Activated naive CD8-positive, alpha-beta T cell treated with anti-CD3 and anti-CD28 coated beads, Interleukin-2, amount 10 ng/mL, durations not matched to agents 7 days and 5 days (primary cell): ENCODE measurements at places on chromosomes 2 and 18.

DNA sequence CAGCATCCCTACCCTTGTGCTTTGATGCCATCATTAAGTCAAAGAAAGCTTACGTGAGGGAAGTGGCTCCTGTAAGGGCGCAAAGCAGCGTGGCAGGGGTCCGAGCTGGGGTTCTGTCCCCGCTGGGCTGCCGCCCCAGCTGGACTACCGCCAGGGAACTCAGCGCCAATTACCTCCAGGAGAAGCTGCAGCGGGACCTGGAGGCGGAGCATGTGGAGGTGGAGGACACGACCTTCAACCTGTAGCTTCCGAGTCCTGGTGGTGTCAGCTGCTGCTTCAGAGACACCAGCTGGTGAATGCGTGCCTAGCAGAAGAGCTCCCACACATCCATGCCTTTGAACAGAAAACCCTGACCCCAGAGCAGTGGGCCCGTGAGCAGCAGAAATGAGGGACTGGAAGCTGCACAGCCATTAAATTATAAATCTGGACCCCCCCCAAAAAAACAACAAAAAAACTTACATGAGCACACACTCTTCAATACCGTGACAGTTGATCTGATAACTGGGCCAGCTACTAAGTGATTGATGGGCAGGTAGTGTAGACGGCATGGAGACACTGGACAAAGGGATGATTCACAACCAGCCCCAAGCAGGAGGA lies 20.1 kb upstream of the YES1 start:
- peak; percentile 37 for DNase-seq

DNA sequence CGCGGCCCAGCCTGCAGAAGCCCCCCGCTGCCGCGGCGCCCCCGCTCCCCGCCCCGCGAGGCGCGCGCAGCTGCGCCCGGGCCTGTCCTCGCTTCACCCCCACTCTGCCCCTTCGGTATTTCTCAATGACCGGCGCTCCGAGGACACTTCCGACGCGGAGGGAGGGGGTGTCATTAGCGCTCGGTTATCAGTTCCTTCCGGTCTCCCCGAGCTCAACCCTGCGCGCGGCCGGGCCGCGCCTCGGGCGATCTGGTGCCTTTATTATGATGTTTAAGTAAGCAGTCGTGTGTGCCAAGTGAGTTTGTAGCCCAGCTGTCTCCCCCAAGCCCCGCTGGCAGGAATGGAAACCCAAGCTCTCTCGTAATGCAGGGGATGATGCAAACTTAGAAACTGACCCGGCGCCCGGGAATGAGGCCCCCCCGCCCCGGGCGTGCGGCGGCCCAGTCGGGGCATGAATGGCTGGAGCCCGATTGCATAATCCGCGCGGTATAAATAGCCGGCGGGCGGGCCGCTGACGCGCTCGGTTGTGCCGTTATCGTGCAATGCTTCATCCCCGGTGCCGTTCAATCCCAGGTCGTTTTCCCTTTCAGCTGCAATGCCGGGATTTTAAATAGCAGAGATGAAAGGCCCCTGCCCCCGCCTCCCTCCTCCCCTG lies 3.9 kb upstream of the SPRED2 start:
- peak; percentile 59 for DNase-seq

DNA sequence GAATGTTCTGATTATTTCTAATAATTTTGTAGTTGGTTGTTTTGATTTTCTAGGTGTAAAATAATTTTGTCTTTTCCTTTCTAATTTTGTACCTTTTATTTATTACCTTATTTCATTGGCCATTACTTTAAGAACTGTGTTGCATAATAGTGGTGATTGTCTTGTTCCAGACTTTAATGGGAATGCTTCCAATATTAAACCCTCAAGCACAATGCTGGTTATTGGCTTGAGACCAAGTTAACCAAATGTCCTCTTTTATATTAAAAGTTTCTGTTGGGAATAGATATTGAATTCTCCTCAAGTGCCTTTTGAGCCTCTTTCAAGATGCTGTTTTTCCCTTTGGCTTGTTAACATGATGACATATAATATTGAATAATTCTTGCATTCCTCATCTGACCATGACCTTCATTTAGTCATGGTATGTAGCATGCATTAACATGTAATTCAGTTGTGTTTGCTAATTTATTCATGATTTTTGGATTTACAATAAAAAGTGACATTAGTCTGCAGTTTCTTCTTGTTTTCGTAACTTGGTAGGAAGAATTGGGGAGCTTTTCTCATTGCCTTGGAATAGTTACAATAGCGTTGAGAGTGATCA lies 141.7 kb downstream of the DIS3L2 start:
- no peak for DNase-seq

- DNase-seq, result no peak
These were observed 183.2 kb upstream of the SLC39A10 start for GRCh38 chr2:195473862-195474261.

- no peak for DNase-seq
These were observed 191.7 kb upstream of the PIK3C3 start for GRCh38 chr18:41763361-41763760.

GRCh38 chr18:27750014-27750413 lies 426.9 kb downstream of the CDH2 start:
- DNase-seq, result no peak

DNA sequence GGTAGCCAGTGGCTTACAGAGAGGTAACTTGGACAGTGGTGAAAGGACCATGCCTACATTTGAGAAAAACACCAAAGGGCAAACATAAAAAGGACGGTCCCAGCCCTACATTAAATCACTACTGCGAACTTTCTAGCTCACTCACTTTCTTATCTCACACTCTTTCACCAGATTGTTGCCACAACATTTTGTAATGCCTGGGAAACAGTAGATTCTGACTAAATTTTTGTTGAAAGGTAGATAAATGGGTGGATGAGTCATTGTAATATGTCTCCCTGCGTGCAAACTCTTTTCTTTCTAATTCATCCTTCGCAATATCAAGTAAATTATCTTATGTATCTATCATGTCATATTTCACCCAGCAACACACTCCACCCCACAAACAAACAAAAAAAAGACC lies 192.2 kb downstream of the IRS1 start:
- DNase-seq, result no peak

DNA sequence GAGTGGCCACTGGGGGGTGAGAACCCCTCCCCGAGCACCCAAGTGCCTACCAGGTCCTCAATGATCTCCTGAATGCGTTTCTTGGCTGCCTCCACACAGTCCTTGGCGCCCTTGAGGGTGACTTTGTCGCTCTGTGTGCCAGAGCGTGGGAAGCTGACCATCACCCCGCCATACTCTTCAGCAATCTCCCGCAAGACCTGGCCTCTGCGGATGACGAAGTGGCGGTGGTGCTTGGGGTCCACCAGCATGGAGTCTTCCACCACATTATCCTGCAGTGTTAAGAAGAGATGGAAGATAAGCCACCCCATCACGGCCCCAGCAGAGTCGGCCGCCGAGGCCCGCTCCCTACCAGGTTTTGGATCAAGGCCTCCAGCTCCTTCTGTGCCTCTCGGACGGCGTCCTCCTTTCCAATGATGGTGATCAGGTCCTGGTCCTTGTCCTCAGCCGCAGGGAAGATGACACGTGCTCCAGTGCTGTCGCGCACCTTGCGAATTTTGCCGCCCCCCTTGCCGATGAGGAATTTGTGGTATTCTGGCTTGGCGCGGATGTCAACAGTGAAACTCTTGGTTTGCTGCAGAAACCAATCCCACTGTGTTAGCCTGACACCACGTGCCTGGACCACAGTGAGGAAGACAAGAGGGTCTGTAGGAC lies 51.2 kb downstream of the ANO7 start:
- DNase-seq, result no peak

- DNase-seq, result no peak
These were observed 53.1 kb downstream of the MCFD2 start for GRCh38 chr2:46862514-46862913.

DNA sequence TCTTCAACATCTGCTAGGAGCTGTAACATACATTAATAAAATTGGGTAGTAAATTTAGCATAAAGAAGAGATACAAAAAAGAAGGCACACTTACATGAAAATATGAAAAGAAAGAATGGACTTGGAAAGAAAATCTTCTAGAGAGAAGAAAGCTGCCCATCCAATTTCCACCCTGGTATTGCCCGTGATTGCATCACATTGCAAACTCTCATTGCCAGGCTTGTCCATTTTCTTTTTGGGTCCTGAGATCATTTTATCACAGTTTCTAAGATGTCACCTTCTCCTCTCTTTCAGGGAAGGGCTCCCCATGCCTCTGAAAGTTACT lies 321.5 kb downstream of the RND3 start:
- DNase-seq, result no peak

GRCh38 chr2:10678225-10678624 lies 11.6 kb downstream of the NOL10 start:
- no peak for DNase-seq

DNA sequence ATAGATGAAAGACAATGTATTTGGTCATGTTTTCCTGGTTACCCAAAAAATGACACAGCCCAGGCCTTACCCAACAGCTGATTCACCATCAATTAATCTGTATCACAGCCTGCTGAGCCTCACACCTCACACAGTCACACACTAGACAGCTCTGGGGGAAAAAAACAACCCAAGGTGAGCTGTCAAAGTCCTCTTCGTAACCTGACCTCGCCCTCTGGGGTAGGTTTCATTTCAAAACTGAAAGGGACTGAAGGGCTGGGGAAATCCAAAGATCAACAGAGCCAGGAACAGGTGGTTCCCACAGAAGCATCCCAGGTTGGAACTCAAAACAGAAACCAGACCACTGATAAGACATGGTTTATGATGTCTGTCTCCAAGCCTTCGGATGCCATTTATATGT lies 18.2 kb upstream of the PCBP1 start:
- peak; percentile 45 for DNase-seq

DNA sequence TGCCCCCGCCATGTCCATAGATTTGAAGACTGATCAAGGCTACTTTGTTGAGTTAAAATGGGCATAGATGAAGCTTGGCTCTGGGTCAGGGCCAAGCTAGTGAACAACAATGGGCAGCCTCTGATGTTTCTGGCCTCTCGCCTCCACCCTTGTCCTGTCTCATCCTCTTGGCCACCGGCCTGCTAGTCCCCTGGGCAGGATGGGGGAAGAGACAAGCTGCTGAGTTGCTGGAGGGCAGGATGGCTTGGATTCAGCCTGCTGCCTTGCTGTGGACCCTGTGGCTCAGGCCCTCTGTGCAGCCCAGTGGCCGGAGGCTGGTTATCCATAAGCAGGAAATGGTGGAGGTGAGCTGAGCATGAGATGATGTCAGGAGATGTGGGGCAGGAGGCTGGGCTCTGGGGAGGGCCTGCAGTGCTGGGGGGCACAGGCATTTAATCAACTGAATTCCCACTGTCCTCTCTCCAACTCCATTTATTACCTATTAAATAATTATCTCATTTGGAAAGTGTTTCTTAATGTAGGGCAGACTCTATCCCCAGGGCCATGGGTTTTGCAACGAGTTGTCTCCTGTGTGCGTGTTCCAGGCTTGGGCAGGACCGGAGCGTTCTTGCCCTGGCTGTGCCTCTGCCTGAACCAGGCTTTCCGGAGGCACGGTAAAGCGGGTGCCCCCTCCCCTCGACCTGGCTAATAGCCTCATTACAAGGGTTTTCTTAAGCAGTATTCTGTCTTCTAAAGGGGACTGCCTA lies 122.9 kb downstream of the GLI2 start:
- DNase-seq, result no peak

- no peak for DNase-seq
These were observed 9.5 kb downstream of the PNO1 start for GRCh38 chr2:68167186-68167585.

- no peak for DNase-seq
These were observed 206.6 kb upstream of the KLHL29 start for GRCh38 chr2:23178396-23178795.

GRCh38 chr2:3139906-3140305 lies 237.7 kb downstream of the EIPR1 start:
- DNase-seq, result no peak

GRCh38 chr2:12304564-12305171 lies 412.1 kb upstream of the TRIB2 start:
- no peak for DNase-seq

- DNase-seq, result no peak
These were observed 17.7 kb downstream of the SCYGR5 start for GRCh38 chr2:227684258-227684657.

- DNase-seq, result no peak
These were observed 534.9 kb upstream of the TNP1 start for GRCh38 chr2:217394510-217395351.

- no peak for DNase-seq
These were observed 344.4 kb downstream of the CLIP4 start for GRCh38 chr2:29459445-29460179.

- DNase-seq, result no peak
These were observed 46.9 kb upstream of the CNGA3 start for GRCh38 chr2:98299211-98299905.

GRCh38 chr18:45430041-45430440 lies 185.2 kb upstream of the SLC14A2 start:
- DNase-seq, result no peak

DNA sequence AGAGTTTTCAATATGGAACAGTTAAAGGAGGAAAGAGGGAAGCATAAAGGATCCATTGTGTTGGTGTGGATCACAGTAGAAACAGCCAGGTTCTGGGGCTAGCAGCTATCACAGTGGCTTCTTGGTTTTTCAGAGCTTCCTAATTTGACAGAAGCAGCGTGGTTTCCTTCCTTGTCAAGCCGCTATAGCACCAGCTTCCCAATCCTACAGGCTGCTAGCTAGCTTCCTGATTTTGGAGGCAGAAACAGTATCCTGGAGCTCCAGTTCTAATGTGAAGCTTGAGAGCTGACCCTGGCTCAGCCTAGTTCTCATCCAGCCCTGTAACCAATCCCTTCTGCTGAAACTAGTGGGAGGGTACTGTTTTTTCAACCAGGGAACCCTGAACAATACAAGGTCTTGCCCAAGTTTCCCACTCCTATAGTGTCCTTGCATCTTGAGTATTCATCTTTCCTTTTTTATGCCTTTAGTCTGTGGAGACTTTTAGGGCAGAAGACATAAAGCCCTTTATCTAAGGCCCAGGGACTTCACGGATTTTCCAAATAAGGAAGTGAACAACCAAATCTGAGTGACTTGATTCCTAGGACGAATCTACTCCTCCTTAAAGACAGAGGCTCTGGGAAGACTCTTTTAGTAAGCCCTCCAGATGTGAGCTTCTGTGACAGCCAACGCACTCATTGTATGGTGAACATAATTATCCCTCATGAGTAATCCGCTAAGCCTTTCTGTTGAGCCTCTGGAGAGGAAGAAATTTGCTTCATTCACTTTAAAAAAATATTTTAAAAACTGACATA lies 33.8 kb downstream of the CCDC93 start:
- no peak for DNase-seq

- no peak for DNase-seq
These were observed 104.0 kb downstream of the DNER start for GRCh38 chr2:229610333-229610732.

DNA sequence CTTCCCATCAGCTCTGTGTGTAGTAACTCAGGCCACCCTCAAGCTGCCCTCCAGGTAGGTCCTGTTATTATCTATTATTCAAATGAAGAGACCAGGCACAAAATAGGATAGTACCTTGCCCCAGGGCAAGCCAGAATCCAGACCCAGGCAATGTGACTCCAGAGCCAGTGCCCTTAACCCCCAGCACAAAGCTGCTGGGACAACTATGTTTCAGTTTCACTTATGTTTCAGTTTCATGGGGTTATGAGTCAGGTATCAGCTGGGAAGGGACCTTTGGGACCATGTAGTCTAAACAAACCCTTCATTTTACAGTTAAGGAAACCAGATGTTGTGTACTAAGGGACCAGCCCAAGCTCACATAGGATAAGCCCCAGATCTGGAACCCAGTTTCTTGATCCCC lies 10.0 kb downstream of the HK2 start:
- DNase-seq, result no peak
